Ureter (tissue), 1 donor: ENCODE measurements at places on chromosomes 7 and 10.

GRCh38 chr7:29297194-29297890, 102.8 kb downstream of the CHN2 start:
- no peak for DNase-seq

GRCh38 chr10:24716295-24716694, 7.4 kb downstream of the ARHGAP21 start:
- no peak for DNase-seq

DNA sequence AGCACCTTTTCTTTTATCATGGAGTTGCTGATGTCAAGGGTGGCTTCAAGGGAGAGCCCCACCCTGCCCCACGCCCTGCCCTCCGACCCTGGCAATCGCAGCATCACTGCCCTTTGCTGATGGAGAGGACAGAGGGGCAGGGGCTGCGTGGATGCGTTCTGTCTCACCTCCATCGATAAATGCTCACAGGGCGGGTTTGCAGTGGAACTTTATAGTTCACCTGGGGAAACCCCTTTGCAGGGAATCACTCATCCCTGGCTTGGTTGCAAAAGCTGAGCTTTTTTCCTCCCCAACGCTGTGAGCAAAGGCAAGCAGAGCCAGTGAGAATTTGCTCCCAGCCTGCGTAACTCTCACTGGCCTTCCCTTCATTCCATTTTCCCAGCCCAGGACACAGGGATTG, 176.8 kb downstream of the WDR37 start:
- DNase-seq = no peak

- no peak for DNase-seq
Measured at GRCh38 chr7:21370283-21370982, 57.5 kb upstream of the SP4 start.

GRCh38 chr7:22666732-22667131, 60.3 kb upstream of the IL6 start:
- DNase-seq = no peak

GRCh38 chr10:17412323-17412722, 42.1 kb downstream of the ST8SIA6 start:
- DNase-seq = no peak

GRCh38 chr7:55073976-55074528, 55.2 kb downstream of the EGFR start:
- peak; percentile 77 for DNase-seq

DNA sequence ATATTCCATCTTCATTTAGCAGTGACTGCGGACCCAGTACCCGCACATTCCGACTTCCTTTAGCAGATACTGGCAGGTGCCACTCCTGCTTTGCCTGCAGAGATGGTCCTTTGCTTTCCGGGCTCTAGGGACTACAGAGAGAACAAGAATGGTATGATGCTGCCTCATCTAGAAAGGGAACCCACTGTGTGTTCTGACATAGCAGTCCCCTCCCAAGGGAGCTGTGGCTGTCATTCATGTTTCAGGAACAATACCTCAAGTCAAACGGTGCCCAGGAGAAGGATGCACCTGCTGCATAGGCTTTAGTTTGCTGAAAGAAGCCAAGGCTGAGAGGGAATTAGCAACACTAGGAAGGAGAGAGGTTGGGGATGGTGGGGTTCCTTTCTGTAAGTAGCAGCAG, 15.9 kb upstream of the TMEM72 start:
- no peak for DNase-seq

DNA sequence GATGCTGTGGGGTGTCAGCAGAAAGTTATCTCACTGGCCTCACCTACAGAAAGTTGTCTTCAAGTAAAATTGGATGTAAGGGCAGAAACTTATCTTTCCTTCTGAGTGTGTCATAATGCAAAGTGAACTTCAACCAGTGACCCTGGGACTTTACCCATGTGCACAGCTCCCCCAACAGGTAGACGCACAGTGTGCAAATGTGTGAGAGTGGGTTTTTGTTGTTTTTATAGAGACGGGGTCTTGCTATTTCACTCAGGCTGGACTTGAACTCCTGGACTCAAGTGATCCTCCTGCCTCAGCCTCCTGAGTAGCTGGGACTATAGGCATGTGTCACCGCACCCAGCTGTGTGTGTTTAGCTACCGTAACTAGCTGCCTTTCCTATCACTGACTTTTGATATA, 6.4 kb upstream of the KAZALD1 start:
- no peak for DNase-seq

DNA sequence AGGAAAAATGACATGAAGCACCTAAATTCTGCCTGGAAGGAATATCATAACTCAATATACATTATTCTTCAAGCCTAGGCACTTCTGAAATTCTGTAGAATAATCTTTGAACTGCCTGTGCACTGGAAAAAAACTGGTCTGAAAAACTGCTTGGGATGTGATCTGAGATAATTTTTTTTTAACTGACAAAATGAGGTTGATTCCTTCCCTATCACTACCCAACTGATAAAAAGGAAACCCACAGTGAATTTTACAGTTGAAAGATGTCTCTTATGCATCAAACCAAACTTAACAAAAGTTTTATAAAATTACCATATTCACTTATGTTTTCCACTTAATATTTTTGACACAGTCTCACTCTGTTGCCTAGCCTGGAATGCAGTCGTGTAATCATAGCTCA, 67.2 kb upstream of the FAM133B start:
- no peak for DNase-seq

DNA sequence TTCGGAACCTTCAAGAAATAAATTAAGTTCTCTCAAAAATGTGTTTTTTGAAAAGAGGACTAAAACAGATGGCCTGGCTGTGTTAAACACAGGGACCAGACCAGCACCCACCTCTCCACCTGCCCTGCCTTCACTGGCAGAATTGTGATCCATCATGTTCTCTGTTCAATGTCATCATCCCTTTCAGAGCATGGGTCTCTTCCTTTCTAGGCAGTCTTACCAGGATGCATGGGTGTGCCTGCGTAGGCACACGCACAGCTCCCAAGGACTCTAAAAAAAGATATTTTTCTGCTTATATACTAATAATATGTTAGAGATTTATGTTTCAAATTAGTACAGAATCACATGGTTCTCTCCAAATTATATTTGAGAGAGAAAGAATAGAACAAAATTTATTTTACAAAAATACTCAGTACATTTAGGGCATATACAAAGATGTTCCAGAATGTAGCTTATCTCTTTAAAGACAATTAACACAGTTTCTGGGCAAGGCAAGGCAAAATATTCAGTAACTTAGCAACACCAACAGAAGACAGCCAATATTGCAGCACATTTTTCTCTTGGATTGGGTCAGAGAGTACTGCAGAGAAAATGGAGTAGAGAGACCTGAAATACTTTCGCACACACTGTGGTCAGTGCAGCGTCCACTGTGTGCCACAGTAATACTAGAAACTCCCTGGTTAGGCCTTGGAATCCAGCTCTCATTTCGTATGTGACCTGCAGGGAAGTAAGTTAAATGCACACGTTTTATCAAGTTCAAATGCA, 52.8 kb downstream of the EGFR start:
- DNase-seq = no peak

GRCh38 chr10:63157845-63158624, 24.9 kb downstream of the NRBF2 start:
- DNase-seq = peak; percentile 57

GRCh38 chr7:135862586-135863340, 114.2 kb upstream of the FAM180A start:
- no peak for DNase-seq

DNA sequence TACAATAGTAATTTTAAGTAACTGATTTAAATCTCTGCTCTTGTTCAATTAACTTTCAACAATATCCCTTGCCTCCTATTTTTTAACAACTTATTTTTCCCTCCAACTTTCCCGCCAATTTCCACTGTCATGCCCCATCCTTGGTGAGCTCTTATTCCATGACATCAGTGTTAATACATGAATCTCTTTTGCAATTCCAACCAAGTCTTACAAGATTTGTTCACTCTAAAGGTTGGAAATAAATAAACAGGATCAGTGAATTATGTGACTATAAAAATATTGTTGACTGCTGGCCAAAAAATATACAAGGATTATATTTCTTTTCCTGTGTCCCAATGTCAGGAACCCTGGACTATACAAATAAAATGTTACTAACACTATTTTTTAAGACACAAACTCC, 21.0 kb upstream of the AGMO start:
- DNase-seq = no peak

GRCh38 chr10:76026176-76026771, 594.9 kb downstream of the LRMDA start:
- DNase-seq = no peak

- no peak for DNase-seq
Measured at GRCh38 chr10:122290334-122290733, 19.2 kb downstream of the BTBD16 start.

DNA sequence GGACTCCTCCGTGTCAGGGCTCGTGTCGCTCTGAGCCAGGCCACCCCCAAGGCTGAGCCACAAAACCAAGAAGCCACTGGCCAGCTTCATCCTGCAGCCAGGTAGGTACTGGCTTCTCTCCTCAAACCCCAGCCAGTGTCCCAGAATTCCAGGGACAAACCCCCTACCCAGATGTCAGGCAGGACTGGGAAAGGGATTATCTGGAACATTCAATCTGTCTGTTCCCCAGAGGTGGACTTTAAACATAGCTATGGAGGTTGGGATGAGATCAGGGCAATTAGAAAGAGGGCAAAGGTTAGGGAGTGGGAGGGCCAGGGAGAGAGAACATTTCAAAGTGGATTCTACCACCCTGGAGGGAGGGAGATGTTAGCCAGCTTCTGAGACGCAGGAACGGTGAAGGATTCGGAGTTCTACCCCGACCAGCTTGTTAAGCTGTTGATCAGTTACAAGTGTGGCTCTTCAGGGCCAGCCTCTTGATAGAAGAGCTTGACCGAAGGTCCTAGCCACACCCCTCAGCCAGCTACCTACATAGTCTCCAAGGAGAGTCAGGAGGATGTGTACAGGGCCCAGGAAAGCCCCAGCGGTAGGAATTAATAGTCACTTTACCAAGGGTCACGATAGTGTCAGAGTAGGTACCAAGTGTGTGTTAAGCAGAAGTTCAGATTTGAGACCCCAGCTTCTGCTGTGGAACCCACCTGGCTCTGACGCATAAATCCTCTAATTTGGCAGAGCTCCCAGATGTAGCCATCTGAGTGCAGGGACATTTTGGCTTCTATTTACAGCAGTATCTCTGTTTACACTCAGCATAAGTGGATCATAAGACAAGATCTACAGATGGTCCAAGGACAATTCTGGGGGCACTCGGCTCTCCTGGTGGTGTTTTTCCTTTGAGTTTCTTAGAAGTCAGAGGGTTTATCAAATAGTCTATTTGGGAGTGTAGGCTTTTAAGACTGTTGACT, at the start of gene PLA2G12B:
TSS of gene PLA2G12B (minus strand) at position 211 of the 959 bp plus-strand sequence. CDS start at position 90, 121 bp downstream.
- DNase-seq = no peak

- DNase-seq = no peak
Measured at GRCh38 chr10:102629661-102630614, 14.3 kb upstream of the TRIM8 start.

GRCh38 chr7:99209781-99210180, 1.9 kb upstream of the KPNA7 start:
- no peak for DNase-seq

GRCh38 chr10:129028451-129028850, 438.6 kb upstream of the MGMT start:
- no peak for DNase-seq

DNA sequence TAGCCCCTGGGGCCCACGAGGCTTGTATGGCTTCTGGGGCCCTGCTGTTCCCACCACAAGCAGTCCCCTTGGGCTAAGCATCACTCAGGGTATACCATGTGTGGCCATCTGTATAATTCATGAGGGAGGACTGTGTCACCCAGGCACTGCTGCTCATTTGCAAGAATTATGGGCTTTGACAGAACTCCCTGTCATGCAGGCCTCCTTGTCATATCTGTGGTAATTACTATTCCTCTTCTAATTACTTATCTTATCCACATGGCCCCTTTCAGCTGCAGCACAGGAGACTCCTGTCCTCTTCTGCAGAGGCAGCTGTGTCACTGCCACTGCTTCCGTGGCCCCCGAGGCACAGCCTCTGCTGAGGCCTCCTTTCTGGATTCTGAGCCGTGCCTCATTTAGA, 46.3 kb downstream of the LRMDA start:
- no peak for DNase-seq

GRCh38 chr7:19317461-19317860, 172.2 kb upstream of the FERD3L start:
- DNase-seq = no peak

GRCh38 chr10:96322275-96322674, 18.0 kb downstream of the DNTT start:
- DNase-seq = no peak

GRCh38 chr7:128260069-128260795, 19.2 kb downstream of the LEP start:
- no peak for DNase-seq

DNA sequence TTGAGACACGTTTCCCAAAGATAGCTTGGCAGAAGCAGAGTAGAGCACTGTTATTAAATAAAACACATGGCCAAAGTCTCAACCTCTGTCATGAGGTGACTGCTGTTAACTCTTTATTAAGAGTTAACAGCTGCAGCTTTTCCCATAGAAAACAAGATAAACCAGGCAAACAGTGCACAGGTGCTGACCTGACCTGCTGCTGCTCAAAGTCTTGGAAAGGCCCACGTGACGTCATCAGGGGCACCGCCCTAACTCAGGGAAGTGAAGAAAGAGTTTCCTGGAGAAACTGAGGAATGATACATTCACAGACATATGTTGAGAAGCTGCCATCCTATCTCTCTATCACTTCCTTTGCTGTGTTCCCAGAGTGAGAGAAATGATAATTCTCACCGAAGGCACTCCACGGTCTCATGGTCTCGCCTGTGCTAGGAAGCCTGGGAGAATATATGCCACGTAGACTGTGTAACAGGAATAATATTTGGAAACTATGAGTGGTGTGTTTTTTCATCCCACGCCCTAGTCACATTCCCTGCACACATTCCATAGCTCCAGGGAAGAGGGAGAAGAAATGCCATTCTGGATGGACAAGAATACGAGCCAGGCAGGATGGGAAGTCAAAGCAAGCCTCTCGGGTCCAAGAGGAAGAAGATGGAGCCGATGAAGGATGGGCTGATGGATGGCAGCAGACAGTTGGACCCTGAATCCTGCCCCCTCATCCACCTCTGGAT, 146.2 kb upstream of the NFE2L3 start:
- no peak for DNase-seq

GRCh38 chr7:24444666-24445440, 128.4 kb upstream of the PALS2 start:
- no peak for DNase-seq

- no peak for DNase-seq
Measured at GRCh38 chr7:47039904-47040303, 542.0 kb downstream of the TNS3 start.

- DNase-seq = no peak
Measured at GRCh38 chr7:1942243-1942940, 272.3 kb downstream of the ELFN1 start.

GRCh38 chr7:29483219-29484104, 80.2 kb upstream of the PRR15 start:
- no peak for DNase-seq

DNA sequence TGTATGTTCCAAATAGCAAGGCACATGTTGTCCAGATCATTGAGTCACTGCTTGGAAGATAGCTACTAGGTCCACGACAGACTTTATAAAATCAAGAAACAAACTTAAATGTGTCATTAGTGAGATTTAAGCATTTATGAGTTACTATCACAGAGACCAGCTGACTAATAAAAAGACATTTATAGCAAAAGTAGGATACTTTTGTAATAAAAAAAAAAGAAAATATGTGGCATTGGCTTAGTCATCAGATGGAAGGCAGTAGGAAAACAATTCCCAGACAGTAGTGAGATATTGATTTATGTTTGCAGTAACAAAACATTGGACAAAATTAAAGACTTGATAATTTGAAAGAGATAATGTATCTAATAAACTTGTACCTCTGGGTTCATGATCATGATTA, 881.0 kb upstream of the LRRN3 start:
- DNase-seq = no peak

GRCh38 chr10:132409667-132410028, 12.6 kb downstream of the PWWP2B start:
- no peak for DNase-seq
